ENCODE measurements at places on chromosomes 3 and 15. TPM values are rescaled to one million over a fixed set of nuclear protein-coding genes. Genes with fewer than 3 reads are reported as not detected.

GRCh38 chr15:68278595-68279405 is 1.3 kb downstream of the FEM1B start:
- peak; percentile 37 for DNase-seq

The DUOXA2 gene
- not detected for total RNA-seq

- DNase-seq, result no peak
These were observed 695.2 kb downstream of the TUSC7 start for GRCh38 chr3:117404730-117405129.

DNA sequence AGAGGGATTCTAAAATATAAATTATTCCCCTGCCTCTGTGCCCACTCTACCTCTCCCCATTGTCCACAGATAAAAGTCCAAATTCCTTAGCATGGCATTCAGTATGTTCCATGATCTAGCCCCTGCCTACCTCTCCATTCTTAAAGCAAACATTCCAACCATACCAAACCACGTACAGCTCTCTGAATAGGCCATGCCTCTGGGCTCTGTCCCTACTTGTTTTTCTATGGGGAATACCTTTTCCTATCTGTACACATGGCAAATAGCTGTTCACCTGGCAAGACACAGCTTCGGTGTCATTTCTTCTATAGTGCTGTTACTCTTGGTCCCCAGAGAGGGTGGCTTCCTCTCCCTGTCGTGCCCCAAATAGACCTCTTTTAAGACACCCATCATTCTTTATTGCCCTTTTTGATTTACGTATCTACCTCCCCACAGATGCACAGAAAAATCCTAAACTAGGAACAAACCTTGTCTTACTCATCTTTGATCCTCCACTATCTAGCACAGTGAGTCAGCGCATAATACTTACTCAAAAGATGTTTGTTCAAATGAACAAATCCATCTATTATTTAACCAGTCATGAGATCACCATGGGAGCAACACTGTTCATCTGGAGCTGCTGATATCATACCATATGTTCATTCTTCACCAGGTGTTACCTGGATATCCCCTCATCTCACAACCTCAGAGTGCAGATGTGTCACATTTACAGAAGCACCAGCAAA is 329.8 kb downstream of the THSD4 start:
- DNase-seq, result peak; percentile 34

DNA sequence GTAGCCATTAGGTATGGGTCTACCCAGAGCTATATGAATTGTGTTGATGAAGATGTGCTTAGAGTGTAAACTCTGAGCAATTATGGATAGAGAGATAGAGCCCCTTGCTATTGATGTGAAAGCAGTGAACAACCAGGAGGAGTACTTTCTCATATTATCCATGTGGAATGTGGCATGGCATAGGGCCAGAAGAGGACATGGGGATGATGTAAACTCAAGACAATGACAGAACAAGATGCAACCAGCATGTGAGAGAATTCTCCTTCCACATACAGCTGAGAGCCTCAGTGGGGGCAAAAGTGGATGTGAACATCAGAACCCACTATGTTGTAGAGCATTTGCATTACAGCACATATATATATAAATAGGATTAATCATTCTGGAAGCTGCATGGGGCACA is 36.4 kb upstream of the BNC1 start:
- DNase-seq, result no peak

- no peak for DNase-seq
These were observed 91.9 kb downstream of the RORA start for GRCh38 chr15:61137105-61137792.

DNA sequence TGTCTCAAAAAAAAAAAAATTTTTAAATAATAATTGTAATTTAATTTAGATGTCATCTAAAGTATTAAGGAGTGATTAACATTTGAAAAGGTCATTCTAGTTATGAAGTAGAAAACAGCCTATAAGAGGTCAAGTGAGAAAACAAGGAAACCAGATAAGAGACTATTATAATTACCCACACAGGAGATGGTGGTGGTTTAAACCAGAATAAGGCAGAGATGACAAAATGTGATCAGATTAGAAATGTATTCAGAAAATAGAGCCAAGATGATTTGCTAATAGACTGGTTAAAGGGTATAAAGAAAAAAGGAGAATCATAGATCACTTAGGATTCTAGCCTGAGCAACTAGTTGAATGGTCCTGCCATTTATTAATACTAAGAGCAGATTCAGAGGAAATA is 11.2 kb downstream of the HERC1 start:
- no peak for DNase-seq

- DNase-seq, result no peak
These were observed 168.8 kb downstream of the ADAMTS9 start for GRCh38 chr3:64518950-64519349.

DNA sequence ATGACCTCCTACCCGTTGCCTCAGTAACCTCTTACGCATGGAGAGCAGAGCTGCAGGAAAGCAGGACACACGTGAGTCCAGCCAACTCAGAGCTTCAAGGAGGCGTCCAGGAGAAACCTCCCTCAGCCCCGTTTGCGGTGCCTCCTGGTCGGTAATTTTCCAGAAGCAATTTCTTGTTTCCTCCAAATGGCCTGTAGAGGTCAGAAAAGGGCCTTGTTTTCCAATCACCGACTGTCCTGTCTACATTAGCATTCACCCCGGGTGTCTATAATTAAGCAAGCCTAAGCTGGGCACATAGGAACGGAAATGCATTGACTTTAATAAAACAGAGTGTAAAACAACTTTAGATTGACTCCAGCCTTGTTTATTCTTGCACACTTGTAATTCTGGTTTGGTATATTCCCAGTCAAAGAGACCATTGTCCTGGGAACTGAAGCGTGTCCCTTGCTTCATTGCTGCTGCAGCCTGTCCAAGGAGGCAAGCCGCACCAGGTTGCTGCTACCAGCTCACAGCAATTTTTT is 836.2 kb downstream of the AGBL1 start:
- peak; percentile 69 for DNase-seq

GRCh38 chr3:155110022-155110421 is 29.9 kb downstream of the MME start:
- DNase-seq, result no peak

DNA sequence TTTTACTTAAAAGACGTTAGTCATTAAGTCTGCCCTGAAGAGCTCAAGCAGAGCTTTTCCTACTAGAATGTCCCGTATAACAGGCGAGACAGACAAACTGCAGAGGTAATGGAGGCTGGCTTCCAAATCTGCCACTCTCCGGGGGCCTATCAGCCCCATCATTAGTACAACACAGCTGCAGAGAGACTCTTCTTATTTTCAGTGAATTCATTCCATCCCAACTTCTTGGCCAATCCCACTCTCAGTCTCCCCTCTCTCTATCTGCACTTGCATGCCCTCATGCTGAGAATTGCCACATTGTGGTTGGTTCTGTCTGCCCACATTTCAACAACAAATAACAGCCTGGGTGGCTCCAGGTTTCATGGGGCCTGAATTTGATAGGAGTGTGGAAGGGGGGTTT is 412.7 kb downstream of the ERC2 start:
- DNase-seq, result no peak

GRCh38 chr3:53680028-53680427 is 166.2 kb downstream of the CHDH start:
- DNase-seq, result no peak

GRCh38 chr15:31276596-31277298 is 49.9 kb upstream of the KLF13 start:
- DNase-seq, result no peak

DNA sequence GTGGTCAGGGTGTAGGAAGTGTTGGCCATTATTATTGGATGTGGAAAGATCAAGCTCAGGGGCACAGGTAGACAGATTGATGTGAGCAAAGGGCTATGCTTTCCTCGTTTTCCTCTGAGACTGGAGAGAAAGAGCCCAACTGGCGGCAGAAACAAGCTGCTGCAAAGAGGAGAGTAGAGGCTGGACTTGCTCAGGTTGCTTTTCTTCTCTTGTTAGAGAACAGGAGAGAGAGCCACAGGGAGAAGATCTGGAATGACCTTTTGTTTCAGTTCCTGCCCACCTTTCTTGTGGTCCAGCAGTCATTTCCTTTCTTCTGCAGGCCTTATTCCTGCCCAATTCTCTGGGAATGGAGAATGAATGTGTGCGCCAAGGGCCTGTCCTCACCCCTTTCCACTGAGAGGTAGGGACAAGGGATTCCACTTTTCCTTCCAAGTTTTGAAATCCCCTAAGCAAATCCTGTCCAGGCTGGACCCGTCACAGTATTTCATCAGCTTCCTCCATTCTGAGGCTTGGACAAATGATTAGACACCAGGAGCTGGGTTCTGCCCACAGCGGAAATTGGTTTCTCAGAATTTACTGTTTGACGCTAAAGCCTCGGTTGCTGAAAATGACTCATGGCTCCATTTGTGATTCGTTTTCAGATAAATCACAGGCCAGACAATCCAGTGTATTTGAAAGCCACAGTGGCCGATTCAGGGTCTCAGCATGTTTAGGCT is 16.1 kb downstream of the ZNF80 start:
- no peak for DNase-seq

The IGF2BP2 gene
- total RNA-seq, result 29.8 TPM

GRCh38 chr15:25894371-25894902 is 31.3 kb upstream of the ATP10A start:
- DNase-seq, result no peak

DNA sequence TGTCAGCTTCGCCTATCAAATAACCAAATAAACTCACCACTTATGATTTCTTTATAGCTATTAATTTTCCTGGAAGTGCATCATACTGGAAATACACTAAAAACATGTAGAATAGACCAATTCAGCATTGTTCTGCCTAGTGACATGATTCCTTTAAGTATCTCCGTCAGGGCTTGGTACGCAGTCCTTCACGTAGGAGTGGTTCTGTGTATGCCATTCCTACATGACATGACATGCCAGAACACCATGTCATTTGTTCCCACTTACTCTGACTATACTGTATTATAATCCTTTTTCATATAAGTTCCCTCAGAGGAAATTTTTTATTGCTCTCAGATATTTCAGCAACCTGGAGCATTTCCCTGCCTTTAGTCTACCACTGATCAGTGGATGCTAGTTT is 230.7 kb upstream of the EPHA3 start:
- no peak for DNase-seq

The GOLGA8G gene
- not detected for total RNA-seq

DNA sequence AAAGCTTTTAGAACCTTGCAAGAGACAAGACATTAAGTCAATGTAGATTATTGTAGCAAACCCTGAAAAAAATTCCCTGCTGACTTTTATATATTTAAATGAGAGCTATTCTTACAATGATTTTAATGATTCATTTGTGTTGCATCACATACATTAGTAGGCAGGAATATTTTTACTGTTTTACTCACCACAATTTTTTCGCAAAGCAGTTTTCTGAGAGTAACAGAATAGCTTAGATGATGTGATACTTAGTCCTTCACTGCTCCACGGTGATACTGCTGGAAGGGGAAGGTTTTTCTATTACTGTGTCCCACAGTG is 43.9 kb upstream of the CLRN1 start:
- no peak for DNase-seq

DNA sequence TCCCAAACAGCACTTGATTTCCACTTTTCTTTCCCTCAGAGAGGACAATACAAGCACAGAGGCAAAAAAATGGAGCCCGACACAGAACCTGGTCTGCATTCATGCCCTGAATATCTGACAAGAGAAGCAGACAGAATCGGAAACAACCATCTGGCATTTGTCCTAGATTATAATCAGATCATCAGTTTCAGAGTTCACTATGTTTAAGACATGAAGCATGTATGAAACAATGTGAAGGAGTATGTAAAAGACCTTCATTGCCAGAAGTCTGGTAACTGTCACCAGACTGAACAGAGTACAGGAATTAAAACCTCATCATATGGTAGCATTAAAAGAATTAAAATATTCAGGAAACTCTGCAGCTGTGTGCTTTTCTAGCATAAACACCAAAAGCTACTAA is 65.0 kb downstream of the SETD2 start:
- DNase-seq, result no peak

Data from HT-29 (cell line).